ENCODE measurements at places on chromosomes 11 and 22. TPM values are rescaled to one million over a fixed set of nuclear protein-coding genes. Genes with fewer than 3 reads are reported as not detected.

Gene GGTLC2
- not detected for total RNA-seq

DNA sequence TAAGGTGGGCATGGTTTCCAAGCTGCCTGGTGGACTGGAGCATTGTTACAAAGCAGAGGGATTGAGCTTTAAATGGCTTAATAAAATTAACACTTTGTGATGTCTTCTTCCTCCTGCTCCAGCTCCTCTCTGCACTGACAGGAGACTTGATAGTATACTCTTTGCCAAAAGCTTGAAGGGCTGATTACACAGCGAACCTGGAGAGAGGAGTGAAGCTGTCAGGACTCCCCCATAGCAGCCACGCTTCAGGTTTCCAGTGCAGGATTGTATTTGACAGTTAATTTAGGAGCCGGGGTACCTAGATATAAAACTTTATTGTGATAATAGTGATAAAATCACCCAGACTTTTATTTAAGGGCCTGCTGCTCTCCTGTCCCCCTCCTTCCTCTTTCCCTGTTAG lies 50.0 kb downstream of the TRIM44 start:
- no peaks in the 10 kb centered on the region for H3K27me3 ChIP-seq
- H3K27ac ChIP-seq: no peak overlapping the region
- no peaks in the 10 kb centered on the region for H3K4me1 ChIP-seq
- H3K36me3 ChIP-seq: peaks cover 2% of the 10 kb centered on the region

DNA sequence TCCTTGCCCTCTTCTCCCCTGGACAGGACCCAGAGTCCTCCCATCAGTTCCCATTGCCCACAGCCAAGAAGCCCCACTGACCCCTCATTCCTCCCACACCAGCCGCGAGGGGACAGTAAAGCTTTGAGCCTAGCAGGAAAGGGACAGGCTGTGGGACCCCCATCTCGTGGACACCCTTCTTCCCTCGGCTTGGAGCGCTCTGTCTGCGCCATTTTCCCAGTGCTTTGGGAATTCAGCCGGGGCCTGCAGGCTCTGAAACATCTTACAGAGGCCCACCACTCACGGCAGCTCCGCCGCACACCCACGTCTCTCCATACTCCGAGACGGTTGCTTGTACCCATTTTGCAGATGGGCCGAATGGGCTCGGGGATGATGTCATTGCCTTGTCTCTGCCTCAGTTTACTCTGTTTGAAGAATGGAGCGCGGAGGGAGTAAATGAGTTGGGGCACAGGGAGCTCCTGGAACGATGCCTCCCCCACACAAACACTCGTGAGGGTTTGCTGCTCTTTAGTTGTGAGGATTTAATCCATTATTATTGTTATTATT lies 447.7 kb downstream of the TBC1D22A start:
- no peaks in the 10 kb centered on the region for H3K4me1 ChIP-seq
- H3K27ac ChIP-seq: no peak overlapping the region
- no peaks in the 10 kb centered on the region for H3K27me3 ChIP-seq
- no peaks in the 10 kb centered on the region for H3K36me3 ChIP-seq
- no peak overlapping the region for H3K4me3 ChIP-seq
- DNase-seq: no peak

GRCh38 chr11:129817534-129818051 lies 1.9 kb downstream of the TMEM45B start:
- peaks cover 26% of the 10 kb centered on the region for H3K4me1 ChIP-seq
- H3K27ac ChIP-seq: no peak overlapping the region
- H3K4me3 ChIP-seq: no peak overlapping the region
- H3K27me3 ChIP-seq: peaks cover 39% of the 10 kb centered on the region
- H3K36me3 ChIP-seq: no peaks in the 10 kb centered on the region
- DNase-seq: no peak

GRCh38 chr11:113752932-113753331 lies 20.6 kb downstream of the ZW10 start:
- peaks cover 23% of the 10 kb centered on the region for H3K36me3 ChIP-seq
- no peak overlapping the region for H3K27ac ChIP-seq
- no peak for DNase-seq
- H3K4me3 ChIP-seq: no peak overlapping the region
- H3K4me1 ChIP-seq: no peaks in the 10 kb centered on the region
